Activated T-helper 1 cell treated with anti-CD3 and anti-CD28 coated beads, Interleukin-12 subunit alpha, Interleukin-12 subunit beta, Interleukin-2, Interleukin-4 antibody, amounts not matched to agents 30 ng/mL and 10 ng/mL and 1 ng/mL, durations not matched to agents 14 hours and 24 hours and 36 hours (primary cell): ENCODE measurements at places on chromosomes 1 and 21.

DNA sequence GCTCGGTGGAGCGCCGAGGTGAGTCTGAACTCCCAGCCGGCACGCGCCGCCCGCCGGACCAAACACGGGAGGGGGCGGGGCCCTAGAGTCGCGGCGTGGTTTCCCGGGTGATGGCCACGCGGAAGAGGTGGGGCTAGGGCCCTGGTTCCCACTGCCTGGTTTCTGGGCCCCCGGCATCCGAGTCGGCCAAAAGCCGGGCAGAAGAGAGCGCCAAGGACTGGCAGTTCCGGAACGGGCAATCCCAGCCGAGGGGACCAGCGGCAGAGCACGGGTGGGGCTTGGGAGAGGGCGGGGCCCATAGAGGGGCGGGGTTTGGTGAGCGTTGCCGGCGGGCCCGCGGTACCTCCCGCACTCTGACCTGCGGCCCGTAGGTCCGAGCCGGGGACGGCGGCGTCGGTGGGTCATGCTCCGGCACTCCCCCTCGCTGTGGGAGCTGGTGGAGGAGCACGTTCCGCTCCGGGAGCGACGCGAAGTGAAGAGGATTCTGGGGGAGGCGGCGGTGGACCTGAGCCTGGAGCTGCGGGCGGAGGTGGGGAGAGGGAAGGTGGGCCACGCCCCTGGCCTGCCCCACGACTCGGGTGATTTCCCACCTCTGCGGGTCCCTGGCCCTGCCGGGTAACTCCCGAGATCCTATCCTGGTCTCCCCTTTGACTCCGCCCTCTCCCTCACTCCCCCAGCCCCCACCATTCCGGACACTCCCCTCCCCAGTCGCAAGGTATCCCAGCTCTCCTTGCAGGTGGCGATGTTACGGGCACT, at the start of gene CCDC24:
Gene CCDC24 (plus strand): TSS at position 124 of the 756 bp plus-strand sequence. CDS start 280 bp downstream, at position 404.
- H3K36me3 ChIP-seq = peaks cover 3% of the 10 kb centered on the region
- H3K27me3 ChIP-seq = no peaks in the 10 kb centered on the region
- H3K4me1 ChIP-seq = peaks cover 13% of the 10 kb centered on the region
- H3K27ac ChIP-seq = peak within 1 kb of the TSS; percentile 82

GRCh38 chr1:220198186-220199005, 73.9 kb downstream of the RAB3GAP2 start:
- H3K27ac ChIP-seq = no peak overlapping the region
- H3K4me3 ChIP-seq = no peak overlapping the region
- H3K27me3 ChIP-seq = no peaks in the 10 kb centered on the region
- no peaks in the 10 kb centered on the region for H3K4me1 ChIP-seq

- no peaks in the 10 kb centered on the region for H3K4me1 ChIP-seq
- no peaks in the 10 kb centered on the region for H3K36me3 ChIP-seq
- DNase-seq = no peak
- H3K4me3 ChIP-seq = no peak overlapping the region
- H3K27ac ChIP-seq = no peak overlapping the region
- H3K27me3 ChIP-seq = no peaks in the 10 kb centered on the region
Measured at GRCh38 chr1:4062041-4062440, 162.0 kb upstream of the C1orf174 start.

GRCh38 chr1:9714257-9714718, 62.8 kb downstream of the PIK3CD start:
- DNase-seq = no peak
- peaks cover 48% of the 10 kb centered on the region for H3K4me1 ChIP-seq
- no peaks in the 10 kb centered on the region for H3K27me3 ChIP-seq
- H3K36me3 ChIP-seq = peaks cover 47% of the 10 kb centered on the region
- H3K4me3 ChIP-seq = peak overlapping the region; percentile 15
- H3K27ac ChIP-seq = peak overlapping the region; percentile 72

DNA sequence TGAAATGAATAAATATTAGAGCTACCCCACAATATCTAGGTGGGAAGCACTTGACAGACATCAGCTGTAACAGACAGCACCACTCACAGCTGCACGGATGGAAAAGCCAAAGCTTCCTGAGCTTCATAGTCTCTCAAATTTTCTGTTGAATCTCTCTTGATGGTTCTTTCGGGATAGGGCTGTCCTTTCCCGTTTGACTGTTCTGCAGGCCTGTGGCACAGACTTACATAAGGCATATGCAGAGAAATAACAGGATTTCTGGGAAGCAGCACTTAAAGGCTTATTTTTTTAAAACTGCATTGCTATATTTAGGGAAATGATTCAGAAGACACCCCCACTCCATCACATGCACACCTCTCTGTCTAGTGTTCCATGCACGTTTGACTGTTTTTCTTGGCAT, 77.5 kb downstream of the ZNF648 start:
- H3K4me1 ChIP-seq = peaks cover 5% of the 10 kb centered on the region
- H3K36me3 ChIP-seq = no peaks in the 10 kb centered on the region
- H3K27me3 ChIP-seq = peaks cover 18% of the 10 kb centered on the region
- no peak for DNase-seq

- peaks cover 2% of the 10 kb centered on the region for H3K27me3 ChIP-seq
- no peak for DNase-seq
- H3K36me3 ChIP-seq = no peaks in the 10 kb centered on the region
- peaks cover 58% of the 10 kb centered on the region for H3K4me1 ChIP-seq
- no peak overlapping the region for H3K4me3 ChIP-seq
- peak overlapping the region; percentile 61 for H3K27ac ChIP-seq
Measured at GRCh38 chr1:111513410-111514020, 10.1 kb upstream of the ADORA3 start.

DNA sequence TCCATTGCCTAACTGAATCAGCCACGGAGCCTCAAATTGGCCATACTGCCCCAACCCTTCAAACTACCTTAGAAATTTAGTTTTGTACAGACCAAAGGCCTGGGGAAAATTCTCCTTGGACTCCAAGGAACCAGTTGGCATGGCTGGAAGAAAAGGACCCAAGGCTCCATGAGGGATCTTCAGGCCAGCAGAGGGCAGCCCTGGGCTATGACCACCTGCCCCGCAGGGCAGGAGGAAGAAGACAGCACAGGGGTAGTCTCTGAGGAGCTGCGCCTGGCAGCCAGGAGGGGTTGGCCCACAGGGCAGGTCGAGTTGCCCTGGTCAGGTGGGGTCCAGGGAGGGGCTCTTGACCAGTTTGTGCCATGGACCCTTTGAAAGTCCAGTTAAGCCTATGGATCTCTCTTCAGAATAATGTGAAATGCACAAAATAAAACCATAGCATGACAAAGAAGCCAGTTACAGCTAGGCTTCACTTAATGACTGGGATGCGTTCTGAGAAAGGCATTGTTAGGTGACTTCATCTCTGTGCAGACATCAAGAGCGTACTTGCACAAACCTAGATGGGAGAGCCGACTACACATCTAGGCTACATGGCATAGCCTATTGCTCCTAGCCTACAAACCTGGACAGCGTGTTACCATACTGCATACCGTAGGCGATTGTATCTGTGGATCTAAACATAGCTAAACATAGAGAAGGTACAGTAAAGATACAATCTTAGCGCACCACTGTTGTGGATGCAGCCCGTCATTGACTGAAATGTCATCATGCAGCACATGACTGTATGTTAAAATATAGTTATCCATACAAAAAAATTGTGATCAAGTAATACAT, 26.1 kb downstream of the CACNA1S start:
- no peaks in the 10 kb centered on the region for H3K36me3 ChIP-seq
- H3K27me3 ChIP-seq = peaks cover 12% of the 10 kb centered on the region
- no peak overlapping the region for H3K4me3 ChIP-seq
- no peak for DNase-seq
- no peaks in the 10 kb centered on the region for H3K4me1 ChIP-seq

GRCh38 chr21:42861848-42862400, 17.4 kb downstream of the WDR4 start:
- H3K27me3 ChIP-seq = no peaks in the 10 kb centered on the region
- DNase-seq = no peak
- H3K27ac ChIP-seq = no peak overlapping the region
- H3K36me3 ChIP-seq = peaks cover 40% of the 10 kb centered on the region

DNA sequence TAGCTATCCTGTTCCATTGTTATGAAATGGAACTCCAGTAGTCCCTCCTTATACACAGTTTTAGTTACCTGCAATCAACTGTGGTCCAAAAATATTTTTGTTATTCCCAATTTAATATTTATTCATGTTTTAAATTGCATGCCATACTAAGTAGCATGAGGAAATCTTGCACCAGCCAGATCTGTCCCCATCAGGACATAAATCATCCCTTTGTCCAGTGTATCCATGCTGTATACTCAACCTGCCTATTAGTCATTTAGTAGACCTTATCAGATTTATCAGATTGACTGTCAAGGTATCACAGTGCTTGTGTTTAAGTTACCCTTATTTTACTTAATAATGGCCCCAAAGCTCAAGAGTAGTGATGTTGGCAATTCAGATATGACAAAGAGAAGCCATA, 207.9 kb upstream of the DMRTA2 start:
- H3K4me3 ChIP-seq = no peak overlapping the region
- H3K27me3 ChIP-seq = no peaks in the 10 kb centered on the region
- no peak for DNase-seq
- no peaks in the 10 kb centered on the region for H3K36me3 ChIP-seq
- no peaks in the 10 kb centered on the region for H3K4me1 ChIP-seq
- H3K27ac ChIP-seq = no peak overlapping the region

DNA sequence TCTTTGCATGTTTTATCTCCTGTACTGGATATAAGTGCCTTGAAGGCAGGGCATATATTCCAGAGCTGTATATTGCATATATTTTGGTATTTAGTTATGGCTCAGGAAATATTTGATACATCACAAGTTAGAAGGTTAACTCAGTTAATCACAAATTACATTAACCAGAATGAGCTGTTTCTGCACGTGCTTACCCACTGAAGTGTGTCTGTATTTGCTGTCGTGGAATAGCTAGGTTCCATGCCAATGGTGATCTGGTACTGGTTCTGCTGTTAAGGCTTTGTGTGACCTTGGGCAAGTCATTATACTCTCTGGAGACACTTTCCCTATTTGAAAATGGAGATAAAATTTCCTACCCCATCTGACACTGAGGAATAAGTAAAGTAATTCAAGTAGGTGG, 50.7 kb downstream of the OSBPL9 start:
- no peaks in the 10 kb centered on the region for H3K4me1 ChIP-seq
- no peak overlapping the region for H3K27ac ChIP-seq
- H3K36me3 ChIP-seq = no peaks in the 10 kb centered on the region

DNA sequence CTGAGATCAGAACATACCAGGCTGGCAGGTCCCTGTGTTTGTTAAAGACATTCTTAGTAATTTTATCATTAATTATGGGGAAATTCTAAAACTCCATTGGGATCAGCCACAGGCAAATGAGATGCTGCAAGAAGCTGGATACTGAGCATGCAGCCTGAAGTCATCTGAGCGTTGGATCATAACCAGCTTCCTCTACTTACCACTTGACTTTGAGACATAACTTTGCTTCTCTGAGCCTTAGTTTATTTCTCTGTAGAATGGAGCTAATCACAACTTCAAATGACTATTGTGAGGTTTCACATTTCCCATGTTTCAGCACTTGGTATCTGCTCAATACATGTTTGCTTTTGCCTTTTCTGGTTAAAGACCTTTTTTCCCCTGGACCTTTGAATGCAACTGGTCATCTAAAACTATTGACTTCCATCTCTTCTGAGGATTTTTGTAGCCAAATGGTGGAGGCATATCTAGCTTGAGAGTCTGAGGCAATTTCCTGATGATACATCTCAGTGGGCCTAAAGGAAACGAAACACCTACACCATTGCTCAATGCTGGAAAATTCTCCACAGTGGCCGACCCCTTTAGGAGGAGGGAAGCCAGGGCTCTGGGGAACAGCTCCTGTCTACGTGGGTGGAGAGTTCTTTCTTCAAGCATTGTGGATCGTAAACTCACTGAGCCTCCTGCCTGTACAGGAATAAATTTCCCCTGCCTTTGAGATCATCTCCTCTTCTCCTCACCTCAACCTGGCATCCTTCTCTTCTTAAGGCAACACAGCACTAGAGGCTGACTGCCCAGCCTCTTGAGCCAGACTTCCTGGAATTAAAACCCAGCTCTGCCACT, 109.1 kb upstream of the HOOK1 start:
- peaks cover 1% of the 10 kb centered on the region for H3K27me3 ChIP-seq
- no peak overlapping the region for H3K27ac ChIP-seq
- DNase-seq = no peak
- H3K36me3 ChIP-seq = no peaks in the 10 kb centered on the region
